ENCODE measurements at places on chromosomes 13 and 19.

- DNase-seq = no peak
Observed at GRCh38 chr13:43428545-43429296, 358.1 kb downstream of the ENOX1 start.

GRCh38 chr13:113897161-113897560 is 33.3 kb upstream of the GAS6 start:
- DNase-seq = no peak

DNA sequence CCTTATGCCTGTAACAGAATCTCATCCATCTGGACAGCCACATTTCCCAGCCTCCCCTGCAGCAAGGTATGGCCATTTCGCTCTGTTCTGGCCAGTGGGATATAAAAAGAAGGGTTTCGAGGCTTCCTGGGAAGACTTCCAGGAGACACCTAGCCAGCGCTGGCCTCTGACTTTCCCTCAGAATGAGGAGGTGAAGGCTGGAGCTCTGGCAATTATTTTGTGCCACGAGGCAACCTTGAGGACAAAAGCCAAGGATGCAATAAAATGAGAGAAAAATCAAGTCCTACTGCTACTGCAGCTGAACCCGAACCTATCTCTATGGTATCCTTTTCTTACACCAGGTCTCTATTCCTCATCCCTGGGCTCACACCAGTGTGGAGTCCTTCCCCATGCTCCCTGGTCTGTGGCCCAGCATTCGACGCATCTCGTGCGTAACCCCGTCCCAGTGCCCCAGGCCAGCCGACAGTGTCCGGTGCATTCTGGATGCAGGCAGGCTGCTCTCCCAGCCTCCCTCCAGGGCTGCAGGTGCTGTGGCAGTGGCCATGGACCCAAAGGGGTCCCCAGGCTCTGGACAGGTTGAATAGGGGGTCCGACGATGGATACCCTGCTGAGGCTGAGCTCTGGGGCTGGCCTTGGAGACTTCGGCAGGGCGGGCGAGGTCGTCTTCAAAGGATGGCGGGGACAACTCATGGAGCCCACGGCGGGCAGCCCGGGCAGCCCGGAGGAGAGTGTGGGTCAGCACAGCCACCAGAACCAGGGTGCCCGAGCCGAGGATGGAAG is 12.2 kb downstream of the TMEM221 start:
- DNase-seq = no peak

GRCh38 chr19:33208371-33208895 is 14.3 kb downstream of the LRP3 start:
- no peak for DNase-seq

GRCh38 chr13:49132479-49133002 is 87.6 kb upstream of the MLNR start:
- DNase-seq = no peak

Data from activated CD4-positive, alpha-beta memory T cell treated with anti-CD3 and anti-CD28 coated beads for 36 hours (primary cell).